Stimulated activated CD8-positive, alpha-beta memory T cell treated with anti-CD3 and anti-CD28 coated beads, Interleukin-4, amount 100 ng/mL, for 4 hours (primary cell): ENCODE measurements at places on chromosomes 2 and 18.

- no peak for DNase-seq
Observed at GRCh38 chr2:127003070-127003800, 103.7 kb downstream of the BIN1 start.

- DNase-seq: no peak
Observed at GRCh38 chr2:191831410-191831994, 15.4 kb downstream of the CAVIN2 start.

DNA sequence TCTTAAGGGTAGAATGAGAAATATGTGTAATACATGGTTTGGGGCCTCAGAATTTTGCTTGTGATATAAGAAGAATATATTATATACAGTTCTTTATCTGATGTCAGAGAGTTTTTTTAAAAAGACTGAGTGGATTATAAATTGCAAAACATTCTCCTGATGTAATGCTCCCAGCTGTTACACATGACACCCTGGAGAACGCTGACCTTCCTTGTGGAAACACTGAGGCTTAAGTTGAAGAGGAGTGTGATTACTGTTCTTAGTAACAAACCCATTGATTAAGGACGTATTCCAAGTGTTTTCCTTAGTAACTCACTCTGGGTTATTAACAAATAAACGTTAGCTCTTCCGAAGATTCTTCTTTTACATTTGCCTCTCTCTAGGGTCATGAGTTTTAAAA is 1069.3 kb upstream of the CNTNAP5 start:
- no peak for DNase-seq

DNA sequence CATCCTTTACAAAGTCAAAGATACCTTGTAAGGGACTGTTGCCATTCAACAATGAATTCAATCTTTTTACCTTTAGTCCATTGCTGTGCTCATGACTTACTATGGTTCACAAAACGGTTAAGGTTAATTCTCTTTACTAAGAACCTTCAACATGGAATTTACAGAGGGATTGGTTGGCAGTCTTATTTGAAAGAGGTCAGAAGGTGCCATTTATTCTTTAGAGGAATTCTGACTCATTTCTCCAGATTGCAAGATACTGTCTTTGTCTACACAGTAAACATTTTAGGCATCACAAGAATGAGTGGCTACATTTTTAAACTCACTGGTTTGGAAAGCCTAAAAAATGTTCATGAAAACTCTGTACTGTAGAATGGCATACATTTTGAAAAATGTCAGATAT is 17.4 kb downstream of the KCNH7 start:
- DNase-seq: no peak
